ENCODE measurements at places on chromosomes 7 and 10.

GRCh38 chr10:36171953-36172940, 530.2 kb upstream of the FZD8 start:
- no peaks in the 10 kb centered on the region for H3K36me3 ChIP-seq
- H3K4me3 ChIP-seq = no peak overlapping the region
- H3K27ac ChIP-seq = no peak overlapping the region

- H3K27me3 ChIP-seq = peaks cover 26% of the 10 kb centered on the region
- H3K4me3 ChIP-seq = no peak overlapping the region
- H3K36me3 ChIP-seq = no peaks in the 10 kb centered on the region
- H3K27ac ChIP-seq = no peak overlapping the region
- DNase-seq = peak; percentile 84
These were observed 41.5 kb upstream of the BNIP3 start for GRCh38 chr10:132023092-132023811.

DNA sequence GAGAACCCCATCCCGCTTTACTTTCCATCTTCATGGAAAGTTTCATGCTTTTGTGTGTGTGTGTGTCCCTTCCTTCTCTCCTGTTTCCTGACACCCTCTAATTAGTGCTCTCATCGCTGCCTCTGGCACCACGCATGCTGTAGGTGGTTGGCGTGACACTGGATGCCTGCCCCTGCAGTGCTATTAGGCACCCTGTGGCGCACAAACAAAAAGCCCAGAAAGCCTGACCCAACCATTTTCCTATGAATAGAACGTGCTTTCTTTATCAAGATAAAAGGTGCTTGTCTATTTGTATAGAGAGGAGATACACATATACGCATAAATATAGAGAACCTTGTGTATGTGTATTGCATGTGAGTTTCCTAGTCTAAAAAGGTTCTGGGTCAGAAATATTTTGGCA, 120.8 kb upstream of the CDCA7L start:
- DNase-seq = no peak
- no peaks in the 10 kb centered on the region for H3K4me1 ChIP-seq
- H3K27me3 ChIP-seq = peaks cover 6% of the 10 kb centered on the region

GRCh38 chr7:16904076-16904475, 22.3 kb upstream of the AGR3 start:
- H3K36me3 ChIP-seq = no peaks in the 10 kb centered on the region
- DNase-seq = no peak
- no peak overlapping the region for H3K27ac ChIP-seq
- H3K27me3 ChIP-seq = no peaks in the 10 kb centered on the region

DNA sequence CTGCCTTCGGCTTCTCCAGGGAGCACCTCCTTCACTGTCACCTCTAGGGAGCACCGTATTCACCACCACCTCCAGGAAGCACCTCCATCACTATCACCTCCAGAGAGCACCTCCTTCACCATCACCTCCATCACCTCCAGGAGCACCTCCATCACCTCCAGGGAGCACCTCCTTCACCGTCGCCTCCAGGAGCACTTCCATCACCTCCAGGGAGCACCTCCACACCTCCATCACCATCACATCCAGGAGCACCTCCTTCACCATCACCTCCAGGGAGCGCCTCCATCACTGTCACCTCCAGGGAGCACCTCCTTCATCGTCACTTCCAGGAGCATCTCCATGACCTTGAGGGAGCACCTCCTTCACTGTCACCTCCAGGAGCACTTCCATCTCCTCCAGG, 102.3 kb downstream of the DNAJB6 start:
- H3K27ac ChIP-seq = no peak overlapping the region
- no peaks in the 10 kb centered on the region for H3K36me3 ChIP-seq
- H3K4me1 ChIP-seq = no peaks in the 10 kb centered on the region
- DNase-seq = no peak

GRCh38 chr10:116029826-116030225, 243.2 kb downstream of the GFRA1 start:
- no peaks in the 10 kb centered on the region for H3K4me1 ChIP-seq
- H3K4me3 ChIP-seq = no peak overlapping the region
- DNase-seq = no peak
- no peak overlapping the region for H3K27ac ChIP-seq
- H3K36me3 ChIP-seq = no peaks in the 10 kb centered on the region
- H3K27me3 ChIP-seq = no peaks in the 10 kb centered on the region

- no peaks in the 10 kb centered on the region for H3K4me1 ChIP-seq
- H3K36me3 ChIP-seq = no peaks in the 10 kb centered on the region
- H3K27ac ChIP-seq = no peak overlapping the region
- DNase-seq = no peak
- H3K27me3 ChIP-seq = peaks cover 7% of the 10 kb centered on the region
These were observed 91.6 kb upstream of the COL1A2 start for GRCh38 chr7:94303118-94303517.

- no peak overlapping the region for H3K27ac ChIP-seq
- DNase-seq = no peak
- peaks cover 2% of the 10 kb centered on the region for H3K27me3 ChIP-seq
- H3K36me3 ChIP-seq = no peaks in the 10 kb centered on the region
These were observed 88.9 kb downstream of the KCNMA1 start for GRCh38 chr10:77548671-77549070.

- H3K4me1 ChIP-seq = no peaks in the 10 kb centered on the region
- no peaks in the 10 kb centered on the region for H3K27me3 ChIP-seq
- H3K27ac ChIP-seq = no peak overlapping the region
These were observed 200.4 kb upstream of the PCDH15 start for GRCh38 chr10:55001422-55001821.

GRCh38 chr10:87703771-87704170, 44.1 kb downstream of the PAPSS2 start:
- H3K36me3 ChIP-seq = no peaks in the 10 kb centered on the region
- DNase-seq = no peak
- no peak overlapping the region for H3K27ac ChIP-seq
- H3K4me3 ChIP-seq = no peak overlapping the region
- H3K27me3 ChIP-seq = peaks cover 6% of the 10 kb centered on the region

DNA sequence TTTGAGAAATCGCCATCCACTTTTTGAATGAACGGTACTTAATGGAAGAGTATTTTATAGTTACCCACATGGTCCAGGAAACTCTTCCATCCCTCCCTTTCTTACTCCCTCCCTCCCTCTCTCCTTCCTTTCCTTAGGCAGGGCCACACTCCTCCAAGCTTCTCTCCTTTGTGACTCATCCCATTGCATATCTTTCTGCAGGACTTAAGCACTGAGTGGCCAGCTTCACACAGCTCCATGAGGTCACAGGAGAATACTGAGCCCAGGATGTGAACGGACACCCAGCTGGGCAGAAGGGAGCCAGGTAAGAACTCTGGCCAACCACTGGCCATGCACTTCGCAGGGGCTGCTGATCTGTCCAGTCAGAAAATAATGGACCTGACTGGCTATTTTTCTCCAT, 189.7 kb upstream of the ADCY1 start:
- H3K36me3 ChIP-seq = no peaks in the 10 kb centered on the region
- no peak overlapping the region for H3K27ac ChIP-seq
- no peak overlapping the region for H3K4me3 ChIP-seq
- no peaks in the 10 kb centered on the region for H3K4me1 ChIP-seq
- peaks cover 3% of the 10 kb centered on the region for H3K27me3 ChIP-seq

GRCh38 chr10:110700947-110701616, 56.9 kb downstream of the RBM20 start:
- no peak overlapping the region for H3K4me3 ChIP-seq
- H3K36me3 ChIP-seq = no peaks in the 10 kb centered on the region
- DNase-seq = no peak
- H3K4me1 ChIP-seq = peaks cover 5% of the 10 kb centered on the region
- no peak overlapping the region for H3K27ac ChIP-seq
- no peaks in the 10 kb centered on the region for H3K27me3 ChIP-seq

- H3K27ac ChIP-seq = no peak overlapping the region
- no peaks in the 10 kb centered on the region for H3K27me3 ChIP-seq
- DNase-seq = no peak
These were observed 21.5 kb upstream of the TMEM213 start for GRCh38 chr7:138776166-138776833.

- no peak for DNase-seq
- no peaks in the 10 kb centered on the region for H3K36me3 ChIP-seq
- H3K27me3 ChIP-seq = peaks cover 6% of the 10 kb centered on the region
- peaks cover 16% of the 10 kb centered on the region for H3K4me1 ChIP-seq
These were observed 45.4 kb downstream of the PODXL start for GRCh38 chr7:131511071-131511470.

DNA sequence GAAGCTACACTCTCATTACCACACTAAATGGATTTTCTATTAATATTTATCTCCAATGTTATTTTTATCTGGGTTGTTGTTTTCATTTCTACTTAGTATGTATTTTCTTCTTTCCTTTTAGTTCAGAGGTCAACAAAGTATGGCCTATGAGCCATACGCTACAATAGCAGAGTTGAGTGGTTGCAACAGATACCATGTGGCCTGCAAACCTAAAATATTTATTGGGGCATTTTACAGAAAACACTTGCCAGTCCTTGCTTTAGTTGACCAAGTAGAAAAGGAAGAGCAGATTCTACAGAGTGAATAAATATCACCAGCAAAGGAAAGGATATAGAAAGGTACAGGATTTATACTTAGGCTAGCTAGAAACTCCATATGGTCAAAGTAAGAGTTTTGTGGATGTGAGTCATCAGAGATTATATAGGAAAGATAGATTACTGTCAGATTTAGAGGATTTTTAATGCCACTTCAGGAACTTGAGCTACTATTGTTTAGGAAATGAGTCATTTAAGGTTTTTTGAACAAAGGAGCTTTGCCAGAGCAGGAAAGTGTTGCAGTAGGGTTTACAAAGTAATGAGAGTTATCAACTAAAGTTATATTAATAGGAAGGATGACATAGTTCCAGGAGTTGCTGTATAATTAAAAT, 323.3 kb upstream of the KAT6B start:
- no peaks in the 10 kb centered on the region for H3K27me3 ChIP-seq
- peaks cover 45% of the 10 kb centered on the region for H3K4me1 ChIP-seq
- no peak for DNase-seq
- H3K27ac ChIP-seq = peak overlapping the region; percentile 44
- peaks cover 46% of the 10 kb centered on the region for H3K36me3 ChIP-seq
- no peak overlapping the region for H3K4me3 ChIP-seq

DNA sequence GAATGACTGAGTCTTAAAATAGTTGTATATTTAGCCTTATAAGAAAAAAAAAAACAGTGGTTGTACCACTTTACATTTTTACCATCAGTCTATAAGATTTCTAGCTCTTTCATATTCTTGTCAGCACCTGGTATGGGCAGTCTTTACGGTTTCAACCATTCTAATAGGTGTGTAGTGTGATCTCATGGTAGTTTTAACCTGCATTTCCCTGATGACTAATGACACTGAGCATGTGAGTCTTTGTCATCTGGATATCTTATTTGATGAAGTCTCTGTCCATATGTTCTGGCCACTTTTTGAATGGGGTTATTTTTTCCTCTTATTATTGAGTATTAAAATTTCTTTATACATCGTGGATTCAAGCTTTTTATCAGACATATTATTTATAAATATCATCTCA, 365.3 kb upstream of the IGFBP3 start:
- no peak for DNase-seq
- no peak overlapping the region for H3K4me3 ChIP-seq
- no peaks in the 10 kb centered on the region for H3K4me1 ChIP-seq

- no peak overlapping the region for H3K27ac ChIP-seq
- no peaks in the 10 kb centered on the region for H3K36me3 ChIP-seq
- H3K27me3 ChIP-seq = peaks cover 17% of the 10 kb centered on the region
- H3K4me1 ChIP-seq = peaks cover 12% of the 10 kb centered on the region
- DNase-seq = no peak
These were observed 76.0 kb downstream of the CXCL12 start for GRCh38 chr10:44308935-44309334.
